ENCODE measurements at places on chromosomes 5 and 9.

DNA sequence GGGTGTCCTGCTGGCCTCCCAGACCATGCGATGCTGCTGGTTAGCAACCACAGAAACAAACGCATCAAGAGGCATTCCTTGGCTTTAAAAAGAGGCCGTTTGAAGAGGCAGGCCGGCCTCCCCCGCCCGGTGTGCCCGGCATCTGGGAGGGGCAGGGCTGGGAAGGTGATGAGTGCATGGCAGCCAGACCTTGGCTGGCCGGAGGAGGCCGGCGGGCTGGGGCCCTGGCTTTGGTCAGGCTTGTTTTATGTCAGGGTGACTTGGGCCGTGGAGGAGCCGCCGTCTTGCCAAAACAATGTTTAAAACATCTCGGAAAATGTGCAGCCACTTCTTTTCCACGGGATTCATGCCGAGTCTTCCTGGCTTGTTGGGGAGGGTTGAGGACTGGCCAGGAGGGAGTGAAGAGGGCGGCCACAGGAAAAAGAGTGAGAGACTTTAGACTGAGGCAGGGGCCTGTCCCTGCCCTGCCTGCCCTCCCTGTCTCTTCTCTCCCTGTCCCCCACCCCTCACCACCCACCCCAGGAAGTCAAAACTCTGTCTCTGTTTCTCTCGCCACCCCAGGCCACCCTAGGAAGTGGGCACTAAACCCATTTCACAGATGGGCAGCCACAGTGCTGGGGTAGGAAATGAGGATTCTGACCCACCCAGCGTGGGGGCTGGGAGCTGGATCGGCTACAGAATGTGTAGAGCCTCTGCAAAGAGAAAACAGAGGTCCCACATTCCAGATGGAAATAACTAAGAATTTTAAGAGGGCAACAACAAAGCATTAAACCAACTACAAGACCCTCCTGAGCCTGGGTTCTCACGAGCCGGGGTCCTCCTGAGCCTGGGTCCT, 143.0 kb downstream of the RXRA start:
- no peak for DNase-seq

DNA sequence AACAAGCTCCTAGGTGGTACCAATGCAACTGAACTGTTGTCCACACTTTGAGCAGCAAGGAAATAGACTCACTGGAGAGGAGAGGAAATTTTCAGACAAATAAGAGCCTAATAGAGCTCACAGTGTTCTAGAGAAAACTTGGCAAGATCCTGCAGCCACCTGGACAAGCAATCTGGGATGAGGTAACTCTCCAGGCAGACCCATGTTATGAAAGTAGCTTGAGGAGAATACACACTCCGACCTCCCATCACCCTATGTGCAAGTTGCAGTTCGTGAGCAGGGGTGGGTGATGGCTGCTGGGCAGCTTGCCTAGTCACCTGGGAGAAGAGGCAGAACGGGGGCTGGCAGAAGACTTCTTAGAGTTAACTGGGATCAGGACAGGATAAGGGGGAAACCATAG, 102.2 kb downstream of the KLF4 start:
- no peak for DNase-seq

DNA sequence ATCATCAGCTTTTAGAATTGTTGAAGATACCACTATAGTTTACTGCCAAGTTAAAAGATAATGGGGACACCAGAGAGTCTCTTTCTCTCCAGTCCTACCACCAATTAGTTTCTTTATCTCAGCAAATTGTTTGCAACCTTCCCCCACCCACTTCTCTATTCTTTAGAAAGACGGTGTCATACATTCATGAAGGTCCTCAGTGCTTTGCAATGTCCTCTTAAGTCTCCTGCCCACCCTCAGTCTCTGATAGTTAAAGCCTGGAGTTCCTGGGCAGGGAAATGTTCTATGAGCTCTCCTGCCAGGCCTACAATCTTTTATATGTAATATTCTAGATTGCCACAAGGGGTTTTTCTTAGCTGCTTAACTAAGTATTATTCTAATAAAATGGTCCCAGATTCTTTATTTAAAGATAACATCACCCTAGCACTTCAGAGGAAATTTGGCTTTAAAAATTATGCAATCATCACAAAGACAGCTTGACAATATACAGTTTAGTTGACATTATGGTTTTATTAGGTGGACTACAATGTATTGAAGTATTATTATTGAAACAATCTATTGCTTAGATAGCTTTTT, 509.2 kb downstream of the CSNK1G3 start:
- DNase-seq = no peak

GRCh38 chr5:169893010-169893409, 87.3 kb downstream of the INSYN2B start:
- DNase-seq = no peak

DNA sequence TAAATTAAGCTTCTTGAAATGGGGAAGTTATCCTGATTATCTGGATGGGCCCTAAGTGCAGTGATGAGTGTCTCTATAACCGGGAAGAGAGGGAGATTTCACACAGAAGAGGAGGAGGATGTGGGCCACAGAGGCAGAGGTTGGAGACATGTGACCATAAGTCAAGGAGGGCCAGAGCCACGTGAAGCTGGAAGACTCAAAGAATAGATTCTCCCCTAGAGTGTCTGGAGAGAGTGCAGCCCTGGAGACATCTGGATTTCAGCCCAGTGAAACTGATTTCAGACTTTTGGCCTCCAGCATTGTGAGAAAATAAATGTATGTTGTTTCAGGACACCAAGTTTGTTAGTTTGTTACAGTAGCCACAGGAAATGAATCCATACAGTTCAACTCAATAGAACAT, 442.9 kb downstream of the NTRK2 start:
- DNase-seq = peak; percentile 1

- DNase-seq = no peak
Observed at GRCh38 chr9:77747163-77747562, 99.0 kb upstream of the GNA14 start.

- peak; percentile 42 for DNase-seq
Observed at GRCh38 chr5:34043099-34043876, at the start of gene C1QTNF3. Gene C1QTNF3, minus strand, starts transcription at chr5:34043213. Its CDS starts 88 bp downstream, at chr5:34043125.

DNA sequence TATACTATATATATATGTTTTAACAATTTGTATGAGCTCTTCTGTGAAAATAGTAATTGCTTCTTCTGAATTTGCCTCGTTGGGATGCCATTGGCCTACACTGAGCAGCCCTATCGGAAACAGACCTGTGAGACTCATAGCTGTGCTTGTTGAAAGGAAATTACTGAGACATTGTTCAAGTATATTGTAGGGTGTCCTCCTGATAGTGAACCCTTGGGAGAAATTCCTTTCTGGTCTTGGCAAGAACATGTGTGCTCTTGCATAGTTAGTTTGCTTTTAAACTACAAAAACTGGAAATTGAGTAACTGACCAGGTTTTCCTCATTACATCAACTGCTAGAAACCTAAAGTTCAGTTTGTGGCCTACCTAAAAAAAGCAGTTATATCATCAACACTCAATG, 160.9 kb downstream of the LURAP1L start:
- no peak for DNase-seq

DNA sequence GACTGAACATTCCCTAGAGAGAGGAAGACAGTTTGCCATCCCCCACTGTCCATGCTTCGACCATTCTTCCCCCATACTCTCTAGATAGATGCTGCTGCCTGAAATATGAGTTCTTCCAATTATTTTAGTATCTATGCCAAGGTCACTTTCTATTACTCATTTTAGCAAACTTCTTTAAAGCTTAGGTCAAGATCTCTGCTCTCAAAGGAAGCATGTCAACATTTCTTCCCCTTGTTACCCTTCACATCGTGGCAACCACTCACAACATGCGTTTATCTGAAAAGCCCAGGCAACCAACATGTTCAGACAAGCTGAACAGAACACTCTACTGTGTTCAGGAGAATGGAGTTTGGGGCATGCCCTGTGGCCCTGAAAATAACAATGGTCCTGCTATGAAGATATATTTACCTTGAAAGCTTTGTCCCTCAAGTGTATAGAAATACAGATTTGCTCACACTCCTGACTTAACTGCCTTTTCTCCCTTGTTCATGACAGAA, 138.4 kb upstream of the KIF2A start:
- DNase-seq = no peak

DNA sequence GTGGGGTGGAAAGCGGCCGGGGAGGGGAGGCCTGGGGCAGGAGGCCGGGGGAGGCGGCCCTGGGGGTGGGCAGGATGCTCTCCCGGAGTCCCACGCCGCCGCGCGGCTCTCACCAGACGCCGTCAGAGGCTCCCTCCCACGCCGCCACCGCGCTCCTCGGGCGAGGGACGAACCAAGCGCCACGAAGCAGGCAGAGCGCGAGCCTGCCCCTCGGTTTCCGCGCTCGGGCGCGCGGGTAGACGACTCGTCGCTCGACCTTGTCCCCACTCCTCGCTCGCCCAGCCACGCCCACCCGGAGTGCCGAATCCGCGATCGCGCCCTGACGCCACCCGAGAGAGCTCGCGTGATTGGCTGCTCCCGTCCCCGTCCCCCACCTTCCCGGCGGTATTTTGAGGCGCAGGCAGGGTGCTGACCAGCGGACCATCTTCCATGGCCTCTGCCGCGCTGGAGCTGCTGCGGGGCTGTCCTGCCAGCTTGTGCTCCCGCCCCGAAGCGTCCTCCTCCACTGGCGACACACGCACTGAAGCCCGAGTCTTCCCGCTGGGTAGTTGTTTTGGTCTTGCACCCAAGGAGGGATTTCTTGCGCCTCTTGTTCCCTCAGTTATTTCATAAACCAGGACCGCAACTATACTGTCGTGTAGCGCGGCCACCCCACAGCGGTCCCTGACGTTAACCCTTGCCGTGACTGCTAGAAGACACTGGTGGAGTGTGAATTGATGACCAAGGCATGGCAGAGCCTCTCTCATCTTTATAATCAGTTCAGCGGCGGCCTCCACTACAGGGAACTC, at the start of gene GNE:
GNE (minus strand) TSS at position 241 of the 788 bp plus-strand sequence. CDS start 9,093 bp downstream, outside the sequence.
- DNase-seq = peak; percentile 99

DNA sequence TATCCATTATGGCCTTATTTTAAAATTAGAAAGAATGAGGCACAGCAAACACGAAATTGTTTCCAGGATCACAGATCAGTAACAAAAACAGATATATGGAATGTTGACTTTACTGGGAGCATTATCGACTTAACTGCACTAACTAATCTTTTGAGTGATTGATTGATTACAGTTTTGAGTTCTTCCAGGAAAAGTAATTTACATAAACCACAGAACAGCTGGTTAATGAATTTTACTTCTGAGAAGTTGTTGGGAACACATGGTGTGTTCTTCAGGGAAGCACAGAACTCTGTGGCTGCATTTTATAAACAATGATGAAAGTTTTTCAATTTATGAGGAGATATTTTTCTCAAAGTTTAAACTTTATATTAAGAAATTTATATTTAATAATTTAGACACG, 802.4 kb upstream of the ACO1 start:
- no peak for DNase-seq

- no peak for DNase-seq
Observed at GRCh38 chr9:68629042-68629441, 76.0 kb upstream of the PIP5K1B start.

DNA sequence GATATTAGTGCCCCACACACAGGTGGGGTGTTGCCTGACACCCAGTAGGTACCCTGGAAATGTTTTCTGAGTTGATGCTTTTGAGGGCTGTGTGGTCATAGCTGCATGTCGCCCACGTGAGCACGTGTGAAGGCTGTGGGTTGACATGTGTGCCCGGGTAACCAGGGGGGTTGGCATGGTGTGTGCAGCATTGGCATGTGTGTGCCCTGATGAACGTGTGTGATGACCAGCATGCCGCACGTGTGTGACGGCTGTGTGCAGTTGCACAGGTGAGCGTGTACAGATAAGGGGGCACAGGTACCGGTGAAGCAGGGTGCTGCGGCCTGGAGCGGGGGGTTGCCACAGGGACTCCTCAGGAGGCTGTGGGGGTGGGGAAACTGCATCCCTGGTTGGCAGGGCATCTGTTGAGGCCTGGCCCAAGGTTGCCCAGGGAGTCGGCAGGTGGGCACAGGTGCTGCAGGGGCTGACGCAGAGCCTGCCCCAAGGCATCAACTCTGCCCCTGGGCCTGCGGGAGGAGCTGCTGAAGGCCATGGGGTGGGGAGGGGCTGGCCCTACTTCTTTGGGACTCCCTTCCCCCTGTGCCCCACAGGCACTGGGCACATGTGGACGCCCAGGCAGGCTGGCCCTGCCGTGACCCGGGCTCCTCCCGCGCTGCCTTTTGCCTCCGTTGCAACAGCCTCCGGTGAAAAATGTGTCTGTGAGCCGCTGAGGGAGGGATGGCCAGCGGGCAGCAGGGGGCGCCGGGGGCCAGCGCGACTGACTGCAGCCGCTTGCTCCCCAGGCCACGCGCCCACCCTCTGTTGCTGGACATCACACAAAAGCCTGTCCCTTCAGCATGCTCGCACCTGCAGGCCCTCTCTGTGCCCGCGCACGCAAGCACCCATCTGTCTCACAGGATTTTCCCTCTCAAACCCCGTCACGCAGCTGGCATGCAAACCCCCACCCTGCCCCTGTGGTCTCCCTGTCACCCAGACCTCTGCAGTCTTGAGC, 2.2 kb downstream of the UNC5A start:
- no peak for DNase-seq

- DNase-seq = peak; percentile 71
Observed at GRCh38 chr5:165086465-165086864, 1581.0 kb downstream of the MAT2B start.

DNA sequence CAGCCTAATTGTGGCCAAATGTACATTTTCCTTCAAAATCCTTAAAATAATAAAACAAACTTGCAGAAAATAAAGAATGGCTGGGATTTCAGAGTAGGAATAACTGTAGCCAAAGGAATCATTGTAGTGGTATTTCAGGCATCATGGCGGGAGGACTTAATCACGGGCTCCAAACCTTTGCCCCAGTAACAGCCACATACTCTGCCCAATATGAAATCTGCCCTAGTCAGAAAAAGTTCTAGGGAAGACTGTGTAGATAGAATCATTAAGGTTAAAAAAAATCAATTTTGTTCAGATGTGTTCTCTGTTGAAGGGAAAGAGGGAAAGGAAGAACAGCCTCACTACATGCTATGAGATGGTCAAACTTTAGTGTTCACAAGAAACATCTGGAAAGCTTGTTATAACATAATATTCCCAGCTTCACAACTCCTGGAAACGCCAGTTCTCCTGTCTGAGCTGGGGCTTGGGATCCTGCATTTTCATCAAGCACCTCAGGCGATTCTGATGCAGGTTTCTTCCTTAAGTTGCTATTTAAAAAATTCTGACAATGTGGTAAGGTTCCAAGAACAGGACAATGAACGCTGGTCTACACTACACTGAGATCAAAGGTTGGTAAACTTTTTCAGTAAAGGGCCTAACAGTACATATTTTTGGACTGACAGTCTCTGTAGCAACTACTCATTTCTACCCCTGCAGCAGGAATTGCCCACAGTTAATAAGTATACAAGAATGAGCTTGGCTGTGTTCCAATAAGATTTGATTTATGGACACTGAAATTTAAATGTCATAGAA, 87.9 kb downstream of the CEMIP2 start:
- no peak for DNase-seq

- no peak for DNase-seq
Observed at GRCh38 chr9:81372628-81373191, 316.6 kb downstream of the TLE1 start.

Measured in spinal cord (tissue), 10 donors.